ENCODE measurements at places on chromosomes 6 and 20. TPM values are rescaled to one million over a fixed set of nuclear protein-coding genes. Genes with fewer than 3 reads are reported as not detected.

DNA sequence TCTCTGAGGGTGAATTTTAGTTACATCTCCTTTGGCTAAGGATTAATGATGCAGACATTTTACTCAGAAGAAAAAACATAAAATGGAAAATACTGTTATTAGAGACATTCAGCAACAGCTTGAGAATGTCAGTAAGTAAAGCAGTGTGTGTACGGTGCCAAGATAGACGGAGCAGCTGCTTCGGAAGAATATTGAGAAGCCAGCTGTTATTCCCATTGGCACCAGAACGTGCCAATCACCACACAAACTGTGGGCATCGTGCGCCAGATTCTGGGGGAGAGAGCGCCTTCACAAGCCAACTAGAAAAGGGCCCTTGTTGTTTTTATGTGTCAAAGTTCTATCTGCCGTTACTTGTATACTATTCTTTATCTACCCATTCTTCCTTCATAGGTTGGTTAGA, 163.4 kb downstream of the MTFR2 start:
- no peak for DNase-seq

DNA sequence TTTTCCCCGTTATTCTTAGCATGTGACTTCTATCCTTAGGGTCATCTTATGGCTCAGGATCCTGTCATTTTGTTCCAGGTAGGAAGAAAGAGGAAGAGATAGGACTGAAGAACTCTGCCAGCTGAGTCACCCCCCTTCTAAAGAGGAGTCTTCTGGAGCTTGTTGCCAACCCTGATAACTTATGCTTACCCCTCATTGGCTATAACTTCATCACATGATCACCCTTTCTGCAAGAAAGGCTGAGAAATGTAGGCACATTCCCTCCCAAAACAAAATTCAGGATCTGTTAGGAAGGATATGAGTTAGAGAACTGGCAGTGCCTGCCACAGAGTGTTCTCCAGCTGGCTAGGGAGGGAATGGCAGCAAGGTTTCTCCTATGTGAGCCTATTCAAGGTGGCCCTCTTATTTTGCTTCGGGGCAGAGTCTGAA, 35.6 kb downstream of the ARFGEF2 start:
- peak; percentile 57 for DNase-seq

DNA sequence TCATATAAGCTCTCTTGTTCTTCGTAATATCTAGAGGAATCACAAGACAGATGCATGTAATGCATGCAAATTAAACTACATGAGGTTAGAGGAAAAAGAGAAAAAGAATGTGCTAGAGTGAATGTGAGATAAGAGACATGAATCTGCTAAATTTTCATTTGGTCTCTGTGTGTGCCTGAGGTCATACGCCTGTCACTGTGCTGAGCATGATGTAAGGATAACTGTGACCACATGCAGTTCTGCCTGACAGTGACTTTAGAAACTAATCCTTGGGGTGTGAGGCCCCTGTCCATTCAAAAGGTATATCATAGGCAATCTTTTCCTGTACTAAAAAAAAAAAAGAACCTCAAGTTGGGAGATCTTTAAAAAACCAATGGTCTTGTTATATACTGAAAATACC, 70.6 kb downstream of the SHPRH start:
- DNase-seq, result no peak

- DNase-seq, result no peak
Observed at GRCh38 chr20:33622705-33623365, 39.3 kb upstream of the C20orf144 start.

- DNase-seq, result no peak
Observed at GRCh38 chr20:46580613-46581205, 30.3 kb upstream of the OCSTAMP start.

DNA sequence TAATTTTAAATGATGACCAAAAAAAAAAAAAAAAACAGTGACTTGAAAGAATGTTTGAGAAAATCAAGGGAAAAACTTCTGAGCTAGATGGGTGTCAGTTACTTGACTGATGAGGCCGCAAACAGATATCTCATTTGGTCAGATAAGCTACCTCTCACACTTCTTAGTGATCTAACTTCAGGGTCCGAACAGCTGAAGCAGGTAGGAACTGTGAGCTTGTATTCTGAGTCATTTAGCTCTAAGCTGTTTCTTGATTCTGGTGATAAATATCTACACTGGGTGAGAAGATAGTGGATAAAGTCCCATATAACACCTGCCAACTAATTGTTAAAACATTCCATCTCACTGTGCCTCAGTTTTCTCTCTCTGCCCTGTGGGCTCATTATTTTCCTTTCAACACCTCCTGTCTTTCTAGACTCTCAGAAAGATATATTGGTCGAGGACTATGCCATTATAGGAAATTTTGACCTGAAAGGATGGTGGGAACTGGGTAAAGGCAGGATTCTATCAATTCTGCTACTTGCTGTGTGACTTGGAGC, 7.7 kb downstream of the KIF3B start:
- no peak for DNase-seq

GRCh38 chr6:44064089-44064947, 62.9 kb downstream of the MRPL14 start:
- no peak for DNase-seq

- peak; percentile 17 for DNase-seq
Observed at GRCh38 chr20:32487381-32487780, 97.8 kb downstream of the NOL4L start.

- no peak for DNase-seq
Observed at GRCh38 chr6:24766680-24767462, 7.9 kb upstream of the GMNN start.

DNA sequence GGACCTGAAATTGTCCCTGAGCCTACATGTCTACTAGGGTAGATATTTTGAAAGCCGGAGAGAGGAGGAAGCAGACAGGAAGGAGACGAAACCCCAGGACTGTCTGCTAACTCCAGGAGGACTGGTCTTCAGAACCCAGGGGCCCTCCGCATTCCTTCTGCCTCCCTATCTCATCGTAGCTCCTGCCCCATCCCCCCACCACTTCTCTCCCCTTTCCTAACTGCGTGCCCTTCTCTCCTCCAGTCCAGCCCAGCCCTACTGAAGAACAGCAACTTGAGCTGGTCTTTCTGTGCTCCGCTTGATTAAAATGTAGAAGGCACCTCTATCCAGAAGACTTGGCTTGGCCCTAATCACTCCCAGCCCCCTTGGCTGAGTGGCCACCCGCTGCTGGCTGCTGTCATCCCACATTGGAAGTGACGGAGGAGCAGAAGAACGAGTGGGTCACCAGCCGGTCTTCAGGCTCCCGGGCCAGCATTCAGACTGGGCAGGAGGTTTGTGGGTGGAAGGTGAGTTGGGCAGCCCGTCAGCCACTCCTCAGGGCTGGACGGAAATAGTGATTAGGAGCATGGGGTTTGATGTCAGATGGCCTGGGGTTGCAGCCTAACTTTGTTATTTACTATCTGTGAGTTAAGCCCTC, 28.8 kb upstream of the ANGPT4 start:
- DNase-seq, result peak; percentile 62

GRCh38 chr20:43243672-43244269, 54.1 kb upstream of the PTPRT start:
- DNase-seq, result peak; percentile 75

DNA sequence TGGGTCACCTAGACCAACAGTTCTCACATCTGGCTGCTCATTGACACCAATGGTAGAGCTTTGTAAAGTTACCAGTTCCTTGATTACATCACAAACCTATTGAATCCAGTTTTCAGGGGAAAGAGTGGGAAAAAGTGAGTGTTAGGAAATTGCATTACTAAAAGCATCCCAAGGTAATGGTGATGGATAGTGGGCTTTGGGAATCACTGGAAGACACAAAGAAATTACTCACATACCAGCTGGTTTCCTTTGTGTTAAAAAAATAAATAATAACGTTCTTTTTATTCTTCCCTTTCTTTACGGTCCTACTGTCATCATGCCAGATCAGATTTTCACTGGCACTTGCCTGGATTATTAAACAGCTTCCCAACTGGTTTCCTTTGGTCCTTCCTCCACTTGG, 370.7 kb downstream of the RFPL4B start:
- DNase-seq, result no peak

DNA sequence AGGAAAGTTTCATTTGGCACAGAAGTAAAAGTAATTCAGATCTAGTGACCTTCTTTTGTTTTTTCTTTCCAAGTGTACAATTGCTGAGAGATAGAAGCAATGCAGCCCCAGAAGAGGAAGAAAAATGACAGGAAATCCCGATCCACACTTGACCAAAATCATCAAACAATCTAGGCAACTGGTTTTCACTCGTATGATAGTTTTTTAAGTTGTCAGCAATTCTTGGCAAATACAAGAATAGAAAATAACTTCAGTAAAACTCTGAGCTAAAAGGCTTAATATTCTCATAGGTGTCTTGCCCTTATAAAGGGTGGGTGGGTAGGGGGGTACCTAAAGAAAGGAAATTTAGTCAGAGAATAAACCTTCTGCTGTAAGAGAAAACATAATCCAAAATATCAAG, 36.0 kb downstream of the SESN1 start:
- no peak for DNase-seq

DNA sequence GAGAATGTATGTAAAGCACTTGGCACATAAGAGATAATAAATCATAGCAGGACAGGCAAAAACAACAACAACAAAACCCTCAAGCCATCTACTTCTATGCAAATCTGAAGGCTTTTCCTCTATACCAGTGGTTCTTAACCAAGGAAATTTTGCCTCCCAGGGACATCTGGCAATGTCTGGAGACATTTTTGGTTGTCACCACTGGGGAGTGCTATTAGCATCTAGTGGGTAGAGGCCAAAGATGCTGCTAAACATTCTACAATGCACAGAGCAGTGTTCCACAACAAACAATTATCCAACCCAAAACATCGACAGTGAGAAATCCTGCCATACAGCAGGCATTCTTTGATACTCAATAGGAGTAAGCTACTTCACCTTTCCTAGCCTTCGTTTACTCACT, 28.2 kb downstream of the NDRG3 start:
- peak; percentile 67 for DNase-seq

DNA sequence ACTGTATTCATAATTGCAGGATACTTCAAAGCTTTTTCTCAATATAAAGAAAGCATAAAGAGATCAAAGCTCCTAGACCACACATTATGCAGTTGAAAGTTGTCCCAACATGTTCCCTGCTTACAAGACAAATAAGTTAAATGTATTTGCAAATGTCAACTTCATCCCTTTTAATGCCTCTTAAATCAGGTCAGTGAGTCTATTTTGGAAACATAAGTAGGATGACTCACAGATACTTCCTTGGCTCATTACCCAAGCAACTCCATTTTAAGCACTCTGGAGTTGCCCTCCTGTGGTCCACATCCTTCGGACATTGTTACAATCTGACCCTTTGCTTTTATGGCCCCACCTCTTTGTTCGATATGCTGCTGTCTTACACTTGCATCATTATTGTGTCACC, 162.0 kb downstream of the FAXC start:
- no peak for DNase-seq

- no peak for DNase-seq
Observed at GRCh38 chr20:60934724-60935123, 317.3 kb upstream of the CDH4 start.

DNA sequence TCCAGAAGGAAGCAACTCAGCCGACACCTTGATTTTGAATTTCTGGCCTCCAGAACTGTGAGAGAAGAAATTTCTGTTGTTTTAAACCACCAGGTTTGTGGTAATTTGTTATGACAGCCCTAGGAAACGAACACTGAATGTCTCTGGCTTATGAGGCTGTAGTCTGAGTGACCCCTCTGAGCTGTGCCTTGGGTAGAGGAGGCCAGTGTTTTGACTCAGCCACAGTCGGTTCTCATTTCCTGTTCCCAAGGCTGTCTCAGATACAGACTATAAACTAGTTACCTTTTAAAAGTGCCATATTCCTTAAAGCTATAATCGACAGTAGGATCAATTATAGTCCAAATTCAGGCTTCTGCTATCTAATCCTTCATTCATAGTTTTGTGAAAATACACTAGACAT, 391.2 kb upstream of the MAP3K7 start:
- no peak for DNase-seq

GRCh38 chr6:152398993-152399392, 238.2 kb downstream of the SYNE1 start:
- DNase-seq, result no peak

- no peak for DNase-seq
Observed at GRCh38 chr6:117352466-117353081, 73.2 kb downstream of the ROS1 start.

- DNase-seq, result no peak
Observed at GRCh38 chr6:157209865-157210530, 113.3 kb downstream of the TMEM242 start.

GRCh38 chr20:46308258-46309157, at the start of gene CDH22:
CDH22 (minus strand) TSS chr20:46308498; CDS start chr20:46251294, 57,204 bp downstream.
- peak; percentile 85 for DNase-seq

GRCh38 chr20:48801197-48801596, 26.6 kb downstream of the PREX1 start:
- no peak for DNase-seq

- DNase-seq, result no peak
Observed at GRCh38 chr20:42338294-42339201, 720.4 kb upstream of the CHD6 start.

DNA sequence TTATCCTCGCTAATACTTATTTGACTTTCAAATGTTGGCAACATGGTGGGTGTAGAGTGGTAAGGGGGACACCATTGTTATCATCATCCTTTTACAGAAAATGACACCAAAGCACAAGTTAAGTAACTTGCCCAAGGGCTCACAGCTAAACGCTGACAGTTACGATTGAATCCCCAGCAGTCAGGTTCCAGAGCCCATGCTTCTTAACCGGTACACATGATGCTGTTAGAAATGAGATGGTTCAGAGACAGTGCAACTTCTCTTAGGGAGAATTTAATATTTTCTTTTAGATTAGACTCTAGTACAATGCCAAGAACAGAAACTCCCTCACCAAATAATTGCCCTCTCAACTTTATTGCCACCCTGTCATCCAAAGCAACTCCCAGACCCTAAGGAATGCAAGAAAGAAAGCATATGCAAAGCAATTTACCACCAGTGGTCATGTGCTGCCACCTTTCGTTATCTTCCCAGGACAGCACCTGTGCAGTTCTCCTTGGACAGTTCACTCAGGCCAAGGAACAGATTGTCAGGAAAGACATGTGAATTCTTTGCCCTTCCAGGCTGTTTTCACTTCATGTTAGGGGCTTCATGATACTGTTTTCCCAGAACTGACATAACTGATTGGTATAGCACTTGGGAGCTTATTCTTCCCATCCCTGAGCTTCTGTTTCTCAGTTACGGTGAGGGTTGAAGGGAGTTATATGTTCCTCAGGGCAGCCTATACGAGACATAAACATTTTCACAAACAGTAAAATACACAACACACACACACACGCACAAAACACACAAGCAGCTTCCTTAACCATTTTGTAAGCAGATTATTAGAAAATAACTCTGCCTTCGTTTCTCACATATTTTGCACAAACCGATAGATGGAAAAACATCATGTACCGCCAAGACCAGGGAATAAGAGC, 5.1 kb downstream of the HLA-DMA start:
- DNase-seq, result peak; percentile 84

The MEI4 gene
- total RNA-seq, result 0.84 TPM

The MTFR2 gene
- total RNA-seq, result 6.8 TPM

The LZTS3 gene
- 28.6 TPM for total RNA-seq

The TRIM15 gene
- total RNA-seq, result not detected

The DYNLT2 gene
- 1.7 TPM for total RNA-seq

The GDAP1L1 gene
- not detected for total RNA-seq

The COL9A1 gene
- total RNA-seq, result 5.6 TPM

The SLC22A2 gene
- total RNA-seq, result 0.88 TPM

The NKAIN4 gene
- total RNA-seq, result 1.5 TPM

The ADGRF5 gene
- not detected for total RNA-seq

The RPP40 gene
- total RNA-seq, result 8.6 TPM

All from endodermal cell (in vitro differentiated cells).